ENCODE measurements at places on chromosomes 6 and 20. TPM values are rescaled to one million over a fixed set of nuclear protein-coding genes. Genes with fewer than 3 reads are reported as not detected.
A peak's percentile ranks its signal among the peaks of the same experiment; 100 is the strongest.

- H3K4me3 ChIP-seq, result no peak overlapping the region
- H3K4me1 ChIP-seq, result no peaks in the 10 kb centered on the region
- no peak overlapping the region for H3K27ac ChIP-seq
- peak; percentile 58 for DNase-seq
- no peaks in the 10 kb centered on the region for H3K36me3 ChIP-seq
Measured at GRCh38 chr20:61493798-61494305, 241.8 kb downstream of the CDH4 start.

GRCh38 chr6:215335-216034, 76.8 kb upstream of the DUSP22 start:
- peaks cover 3% of the 10 kb centered on the region for H3K4me1 ChIP-seq
- H3K27ac ChIP-seq, result no peak overlapping the region
- H3K36me3 ChIP-seq, result no peaks in the 10 kb centered on the region
- DNase-seq, result no peak
- no peak overlapping the region for H3K4me3 ChIP-seq
- peaks cover 24% of the 10 kb centered on the region for H3K27me3 ChIP-seq

GRCh38 chr20:61057443-61058121, 194.5 kb upstream of the CDH4 start:
- H3K4me1 ChIP-seq, result no peaks in the 10 kb centered on the region
- DNase-seq, result no peak
- no peak overlapping the region for H3K4me3 ChIP-seq
- H3K36me3 ChIP-seq, result no peaks in the 10 kb centered on the region
- no peak overlapping the region for H3K27ac ChIP-seq
- peaks cover 5% of the 10 kb centered on the region for H3K27me3 ChIP-seq

- peak overlapping the region; percentile 50 for H3K27ac ChIP-seq
- peaks cover 12% of the 10 kb centered on the region for H3K4me1 ChIP-seq
- peaks cover 95% of the 10 kb centered on the region for H3K36me3 ChIP-seq
- H3K4me3 ChIP-seq, result no peak overlapping the region
Measured at GRCh38 chr20:63873477-63873971, 8.5 kb downstream of the TPD52L2 start.

DNA sequence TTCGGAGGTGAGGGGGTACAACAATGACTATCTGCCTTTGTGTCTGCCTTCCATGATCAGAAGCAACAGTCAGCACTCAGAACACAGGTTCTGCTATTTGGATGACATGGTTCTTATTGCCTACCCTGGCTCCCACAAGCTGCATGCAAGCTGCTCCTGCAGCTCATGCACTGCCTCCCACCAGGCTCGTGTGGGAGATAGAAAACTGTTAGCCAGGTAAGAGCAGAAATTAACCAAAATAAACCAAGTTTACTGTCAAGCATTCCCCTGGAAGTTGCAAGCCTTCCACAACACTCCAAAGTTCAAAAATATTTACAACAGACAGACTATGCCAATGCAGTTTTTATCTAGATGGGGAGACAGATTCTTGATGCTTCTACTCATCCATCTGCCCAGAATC, 31.0 kb downstream of the OPRM1 start:
- H3K27ac ChIP-seq, result no peak overlapping the region
- no peaks in the 10 kb centered on the region for H3K27me3 ChIP-seq
- H3K4me1 ChIP-seq, result no peaks in the 10 kb centered on the region
- no peaks in the 10 kb centered on the region for H3K36me3 ChIP-seq
- H3K4me3 ChIP-seq, result no peak overlapping the region

DNA sequence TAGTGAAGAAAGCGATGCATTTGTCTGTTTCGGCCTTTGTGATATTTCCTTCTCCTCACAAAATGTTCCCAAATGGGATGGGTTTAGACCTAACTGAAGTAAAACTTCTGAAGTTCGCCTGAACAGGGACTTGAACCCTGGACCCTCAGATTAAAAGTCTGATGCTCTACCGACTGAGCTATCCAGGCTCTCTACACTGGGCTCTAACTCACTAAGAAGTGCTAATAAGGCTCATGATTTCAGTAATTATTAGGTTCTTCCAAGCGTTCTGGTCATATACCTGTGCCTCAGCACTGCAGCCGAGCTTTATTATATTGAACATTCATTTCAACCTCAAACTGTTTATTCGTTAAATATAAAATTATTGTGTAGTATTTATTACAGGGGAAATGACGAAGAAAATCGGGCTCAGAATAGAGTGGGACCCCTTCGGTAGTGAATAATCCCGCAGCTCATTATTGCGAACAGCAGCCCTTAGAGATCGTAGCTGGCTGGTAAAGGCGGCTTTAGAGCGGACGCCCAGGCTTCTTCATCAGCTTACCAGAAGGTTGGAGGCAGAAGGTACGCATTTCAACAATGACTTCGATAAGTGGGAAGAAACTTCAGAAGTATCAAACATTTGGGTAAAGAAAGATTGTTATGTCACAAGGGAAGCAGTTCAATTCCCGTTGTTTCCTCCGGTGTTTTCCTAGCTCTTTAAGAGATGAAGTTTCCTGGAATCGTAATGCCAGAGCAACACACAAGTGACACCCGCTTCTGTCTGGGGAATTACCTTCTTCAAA, 119.0 kb upstream of the ZNF184 start:
- peaks cover 7% of the 10 kb centered on the region for H3K4me1 ChIP-seq
- H3K27me3 ChIP-seq, result peaks cover 91% of the 10 kb centered on the region
- no peak overlapping the region for H3K4me3 ChIP-seq
- H3K36me3 ChIP-seq, result no peaks in the 10 kb centered on the region
- DNase-seq, result no peak
- no peak overlapping the region for H3K27ac ChIP-seq

DNA sequence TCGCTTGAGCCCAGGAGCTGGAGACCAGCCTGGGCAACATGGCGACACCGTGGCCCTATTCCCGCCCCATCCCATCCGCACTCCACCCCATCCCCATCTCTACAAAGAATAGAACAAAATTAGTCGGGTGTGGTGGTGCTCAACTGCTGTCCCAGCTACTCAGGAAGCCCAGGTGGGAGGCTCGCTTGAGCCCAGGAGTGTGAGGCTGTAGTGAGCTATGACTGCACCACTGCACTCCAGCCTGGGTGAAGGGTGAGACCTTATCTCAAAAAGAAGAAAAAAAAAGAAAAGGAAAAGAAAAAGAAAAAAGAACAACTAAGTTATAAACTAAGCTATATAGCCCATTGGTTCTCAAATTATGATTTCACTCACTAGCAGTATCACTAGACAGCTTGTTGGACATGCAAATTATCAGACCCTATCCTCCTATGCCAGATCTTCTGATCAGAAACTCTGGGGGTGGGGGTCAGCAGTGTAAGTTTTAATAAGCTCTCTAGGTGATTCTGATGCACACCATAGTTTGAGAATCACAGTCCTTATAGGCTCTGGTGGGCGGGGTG, 491 bp upstream of the ITCH start:
- peak; percentile 55 for DNase-seq
- H3K4me3 ChIP-seq, result peak overlapping the region; percentile 96
- peaks cover 35% of the 10 kb centered on the region for H3K4me1 ChIP-seq
- H3K27ac ChIP-seq, result no peak overlapping the region

- H3K36me3 ChIP-seq, result no peaks in the 10 kb centered on the region
- DNase-seq, result no peak
- H3K4me3 ChIP-seq, result no peak overlapping the region
- peaks cover 9% of the 10 kb centered on the region for H3K4me1 ChIP-seq
- no peaks in the 10 kb centered on the region for H3K27me3 ChIP-seq
Measured at GRCh38 chr20:19336631-19337030, 124.2 kb downstream of the SLC24A3 start.

DNA sequence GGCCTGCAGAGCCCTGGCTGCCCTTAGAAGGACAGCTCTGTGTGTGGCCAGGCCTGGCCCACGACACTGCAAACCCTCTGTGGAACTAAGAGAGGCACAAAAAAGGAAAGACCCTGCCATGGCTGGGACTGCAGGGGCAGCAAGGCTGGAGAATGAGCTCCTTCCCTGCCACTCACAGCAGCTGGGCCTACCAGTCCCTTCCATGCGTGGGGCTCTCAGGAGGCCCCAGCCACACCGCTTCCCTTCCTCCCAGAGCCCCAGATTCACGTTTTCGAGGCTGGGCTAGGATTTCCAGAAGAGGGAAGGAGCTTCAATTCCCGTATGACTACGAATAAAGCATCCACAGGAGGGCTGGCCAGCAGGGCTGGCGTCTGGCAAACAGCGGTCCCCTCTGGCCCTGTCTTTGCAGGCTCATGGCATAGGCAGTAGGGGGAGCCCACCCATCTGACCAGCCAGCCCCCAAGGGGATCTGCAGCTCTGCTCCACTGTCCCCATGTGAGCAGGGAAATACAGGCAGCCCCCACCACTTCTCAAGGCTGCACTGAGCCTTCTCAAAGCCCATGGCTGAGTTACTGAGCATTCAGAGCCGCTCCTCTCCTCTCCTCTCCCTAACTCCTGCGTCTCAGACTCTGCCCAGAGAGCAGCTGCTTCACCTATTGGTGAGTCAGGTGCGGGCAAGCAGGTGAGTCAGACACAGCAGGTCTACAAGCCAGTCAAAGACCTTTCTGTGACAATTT, 53.1 kb downstream of the NINL start:
- H3K36me3 ChIP-seq, result no peaks in the 10 kb centered on the region
- no peak overlapping the region for H3K4me3 ChIP-seq
- no peaks in the 10 kb centered on the region for H3K4me1 ChIP-seq
- no peak overlapping the region for H3K27ac ChIP-seq
- DNase-seq, result no peak

DNA sequence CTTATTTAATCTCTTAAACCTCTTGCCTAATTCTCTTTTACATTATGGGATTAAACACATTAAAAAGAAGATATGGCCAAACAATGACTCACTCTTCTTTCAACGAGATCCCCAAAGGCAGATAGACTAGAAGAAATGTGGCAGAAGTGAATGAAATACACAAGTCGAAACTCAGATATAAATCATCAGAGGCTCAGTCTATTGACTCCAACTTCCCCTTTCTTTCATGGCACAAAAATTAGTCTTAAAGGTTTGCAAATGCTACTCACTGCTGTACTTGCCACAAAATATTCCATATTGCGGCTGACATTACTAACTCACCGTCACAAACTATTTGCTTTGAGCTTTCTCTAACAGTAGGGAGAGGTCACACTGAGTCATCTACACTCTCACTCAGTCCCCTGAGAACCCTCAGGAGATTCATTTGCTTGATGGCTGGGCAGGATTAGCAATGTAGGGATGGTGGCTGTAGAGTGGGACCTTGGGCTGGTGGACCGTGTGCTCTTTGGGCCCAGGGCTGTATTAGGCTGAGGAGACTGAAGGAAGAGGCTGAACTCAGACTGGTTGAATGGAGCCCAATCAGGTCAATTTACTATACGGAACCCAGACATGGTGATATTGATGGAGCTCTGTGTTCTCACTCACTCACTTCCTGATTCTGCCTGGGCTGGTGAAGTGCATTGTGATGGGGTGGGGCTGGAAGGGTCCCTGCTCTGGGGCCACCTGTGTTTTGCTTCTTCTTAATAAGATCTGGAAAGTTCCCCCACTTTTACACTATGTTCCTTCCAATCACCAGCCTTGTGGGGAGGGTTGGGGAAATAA, 42.8 kb upstream of the UBR2 start:
- no peaks in the 10 kb centered on the region for H3K4me1 ChIP-seq
- H3K4me3 ChIP-seq, result no peak overlapping the region
- H3K27me3 ChIP-seq, result no peaks in the 10 kb centered on the region
- H3K36me3 ChIP-seq, result no peaks in the 10 kb centered on the region
- H3K27ac ChIP-seq, result no peak overlapping the region

GRCh38 chr6:167678102-167679101, 148.3 kb upstream of the AFDN start:
- peaks cover 25% of the 10 kb centered on the region for H3K4me1 ChIP-seq
- H3K4me3 ChIP-seq, result peak overlapping the region; percentile 36
- no peak overlapping the region for H3K27ac ChIP-seq
- no peaks in the 10 kb centered on the region for H3K36me3 ChIP-seq
- peaks cover 45% of the 10 kb centered on the region for H3K27me3 ChIP-seq

DNA sequence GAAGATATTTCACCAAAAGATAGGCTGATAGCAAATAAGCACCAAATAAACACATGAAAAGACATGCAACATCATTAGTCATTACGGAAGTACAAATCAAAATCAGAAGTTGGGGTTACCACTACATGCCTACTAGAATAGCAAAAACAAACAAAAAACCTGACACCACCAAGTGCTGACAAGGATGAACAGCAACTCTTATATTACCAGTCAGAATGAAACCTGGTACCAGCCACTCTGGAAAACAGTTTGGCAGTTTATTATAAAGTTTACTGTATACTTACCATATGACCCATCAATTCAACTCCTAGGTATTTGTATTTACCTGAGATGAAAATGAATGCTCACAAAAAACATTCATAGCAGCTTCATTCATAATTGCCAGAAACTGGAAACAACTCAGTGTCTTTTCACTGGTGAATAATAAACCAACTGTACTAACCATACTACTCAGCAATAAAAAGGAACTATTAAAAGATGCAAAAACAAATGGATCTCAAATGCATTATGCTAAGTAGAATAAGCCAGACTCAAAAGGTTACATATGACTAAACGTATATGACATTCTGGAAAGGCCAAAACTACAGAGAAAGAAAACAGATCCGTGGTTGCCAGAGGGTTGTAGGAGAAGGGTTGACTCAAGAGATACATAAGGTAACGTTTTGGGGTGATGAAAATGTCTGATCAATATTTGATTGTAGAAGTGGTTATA, 33.0 kb downstream of the NUP153 start:
- H3K4me3 ChIP-seq, result no peak overlapping the region
- H3K4me1 ChIP-seq, result no peaks in the 10 kb centered on the region
- no peaks in the 10 kb centered on the region for H3K27me3 ChIP-seq
- peaks cover 66% of the 10 kb centered on the region for H3K36me3 ChIP-seq

BNIP5 gene
- total RNA-seq, result not detected

SYCP2L gene
- 0.44 TPM for total RNA-seq

BMP5 gene
- total RNA-seq, result not detected

ANKRD6 gene
- total RNA-seq, result 6.7 TPM

Data from suprapubic skin (tissue), 4 donors.